Left lung (tissue), 14 donors: ENCODE measurements at places on chromosomes 11 and 22. TPM values are rescaled to one million over a fixed set of nuclear protein-coding genes. Genes with fewer than 3 reads are reported as not detected.

Gene DRICH1
- polyA plus RNA-seq: 3.0 TPM

Gene SLC22A6
- 0.26 TPM for polyA plus RNA-seq

Gene OR56A5
- polyA plus RNA-seq: not detected

Gene TCN2
- 29.5 TPM for polyA plus RNA-seq

Gene VPS26B
- polyA plus RNA-seq: 64.0 TPM

Gene PLAAT2
- polyA plus RNA-seq: not detected

GRCh38 chr11:65540290-65541092, 15.6 kb downstream of the SCYL1 start:
- no peaks in the 10 kb centered on the region for H3K27me3 ChIP-seq
- H3K27ac ChIP-seq: peak overlapping the region; percentile 88
- peak overlapping the region; percentile 47 for H3K4me3 ChIP-seq
- peaks cover 13% of the 10 kb centered on the region for H3K4me1 ChIP-seq
- H3K36me3 ChIP-seq: no peaks in the 10 kb centered on the region

DNA sequence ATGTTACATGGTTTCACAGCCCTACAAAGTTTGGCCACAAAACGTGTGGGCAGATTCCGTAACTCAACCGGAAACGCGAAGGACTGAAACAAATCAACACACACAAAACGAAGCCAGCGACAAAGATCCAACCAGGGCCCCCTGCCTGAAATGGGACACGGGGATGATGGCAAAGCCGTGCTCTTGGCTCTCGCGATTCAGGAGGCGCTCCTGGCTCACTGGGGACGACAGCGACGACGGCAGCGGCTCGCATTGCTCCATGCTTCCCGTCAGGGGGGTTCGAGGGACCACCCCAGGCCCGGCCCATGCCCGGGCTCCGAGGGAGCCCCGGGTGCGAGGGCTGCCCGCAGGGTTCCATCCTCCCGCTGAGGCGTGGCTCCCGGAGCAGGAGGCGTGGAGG, 4786.8 kb upstream of the OR11H1 start:
- H3K27me3 ChIP-seq: no peaks in the 10 kb centered on the region
- H3K27ac ChIP-seq: no peak overlapping the region
- H3K36me3 ChIP-seq: no peaks in the 10 kb centered on the region
- H3K4me1 ChIP-seq: no peaks in the 10 kb centered on the region
- DNase-seq: no peak

GRCh38 chr11:116580799-116581198, 192.0 kb downstream of the BUD13 start:
- H3K27ac ChIP-seq: no peak overlapping the region
- H3K4me1 ChIP-seq: no peaks in the 10 kb centered on the region
- H3K27me3 ChIP-seq: peaks cover 42% of the 10 kb centered on the region
- no peaks in the 10 kb centered on the region for H3K36me3 ChIP-seq

- DNase-seq: peak; percentile 46
- no peaks in the 10 kb centered on the region for H3K27me3 ChIP-seq
- H3K4me1 ChIP-seq: no peaks in the 10 kb centered on the region
- H3K4me3 ChIP-seq: no peak overlapping the region
Measured at GRCh38 chr11:74720596-74721478, 10.4 kb downstream of the CHRDL2 start.
